CD4-positive, alpha-beta T cell treated with Interleukin-4 for 1 hour (primary cell): ENCODE measurements at places on chromosomes 3 and 15.

DNA sequence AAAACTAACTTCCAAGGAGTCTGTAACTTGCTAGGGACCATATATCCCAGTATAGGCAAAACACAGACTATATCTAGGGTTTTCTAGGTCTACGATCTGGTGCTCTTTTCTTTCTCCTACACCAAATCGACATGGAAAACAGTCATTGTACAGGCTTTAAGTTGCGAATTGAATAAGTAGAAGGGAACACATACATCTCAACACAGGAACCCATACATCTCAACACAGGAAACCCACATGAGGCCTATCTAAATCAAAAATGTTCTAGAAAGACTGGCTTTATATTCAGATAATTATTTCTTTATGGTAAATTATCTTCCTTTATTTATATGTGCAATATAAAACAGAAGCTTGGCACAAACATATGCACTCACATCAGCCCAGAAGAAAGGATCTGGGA, 126.6 kb downstream of the ADAM10 start:
- DNase-seq: no peak

DNA sequence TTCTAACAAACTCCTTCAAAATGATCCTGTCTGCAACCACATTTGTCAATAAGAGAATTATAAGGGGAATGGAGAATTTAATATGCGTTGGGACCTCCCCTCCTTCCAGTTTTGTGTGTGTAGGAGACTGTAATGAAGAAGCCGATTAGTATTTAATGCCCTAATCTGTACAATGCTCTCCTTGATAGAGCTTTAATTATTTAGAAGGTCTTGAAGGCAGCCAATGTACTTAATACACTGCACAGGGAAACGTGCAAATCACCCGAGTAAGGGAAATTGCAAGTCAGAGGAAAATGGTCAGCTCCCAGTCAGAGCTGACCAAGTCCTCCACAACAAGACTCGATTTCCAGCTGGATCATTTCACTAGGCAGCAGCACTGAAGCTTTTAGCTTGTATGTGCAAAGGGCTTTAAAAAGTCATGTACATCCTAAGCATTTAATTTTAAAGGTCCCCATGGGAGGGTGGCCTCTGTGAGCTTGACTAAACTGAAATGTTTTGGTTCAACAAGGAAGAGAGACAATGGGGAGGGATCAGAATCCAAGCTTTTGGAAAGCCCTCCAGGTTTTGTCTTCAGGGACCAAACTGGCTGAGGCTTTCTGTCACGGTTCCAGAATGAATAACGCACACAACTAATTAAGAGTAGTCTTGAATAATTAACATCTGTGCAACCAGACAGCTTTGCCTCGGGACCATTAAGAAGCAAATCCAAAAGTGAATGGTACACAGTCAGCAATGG, 159.8 kb upstream of the MITF start:
- DNase-seq: no peak

GRCh38 chr3:53169045-53169831, 8.2 kb downstream of the PRKCD start:
- no peak for DNase-seq

GRCh38 chr3:120047686-120048085, 46.6 kb downstream of the GSK3B start:
- no peak for DNase-seq

- no peak for DNase-seq
Observed at GRCh38 chr15:66496951-66497501, 536 bp downstream of the SNAPC5 start.

DNA sequence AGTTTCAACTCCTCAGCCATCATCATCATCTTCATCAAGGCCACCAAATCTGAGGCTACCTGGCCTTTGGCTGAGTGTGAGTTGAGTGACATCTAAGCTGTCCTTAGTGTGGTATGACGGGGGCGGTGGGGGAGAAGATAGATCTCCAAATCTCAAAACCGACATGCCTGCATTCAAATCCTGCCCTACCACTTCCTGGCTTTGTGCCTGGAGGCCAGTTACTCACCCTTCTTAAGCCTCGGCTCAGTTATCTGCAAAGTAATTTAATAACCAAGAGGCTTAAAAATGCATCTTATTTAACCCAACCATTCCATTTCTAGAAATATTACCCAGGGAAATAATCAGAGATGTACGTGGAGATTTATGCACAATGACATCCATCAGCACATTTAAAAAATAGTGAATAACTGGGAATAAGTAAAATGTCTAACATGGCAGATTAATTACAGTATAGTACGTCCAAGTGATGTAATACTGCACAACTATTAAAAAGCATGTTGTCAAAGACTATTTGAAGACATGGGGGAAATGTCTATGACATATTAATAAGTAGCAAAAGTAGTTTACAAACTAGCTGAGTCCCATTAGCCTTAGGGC, 167.4 kb downstream of the NTRK3 start:
- DNase-seq: no peak

GRCh38 chr3:147304756-147305155, 101.6 kb downstream of the ZIC4 start:
- DNase-seq: no peak

DNA sequence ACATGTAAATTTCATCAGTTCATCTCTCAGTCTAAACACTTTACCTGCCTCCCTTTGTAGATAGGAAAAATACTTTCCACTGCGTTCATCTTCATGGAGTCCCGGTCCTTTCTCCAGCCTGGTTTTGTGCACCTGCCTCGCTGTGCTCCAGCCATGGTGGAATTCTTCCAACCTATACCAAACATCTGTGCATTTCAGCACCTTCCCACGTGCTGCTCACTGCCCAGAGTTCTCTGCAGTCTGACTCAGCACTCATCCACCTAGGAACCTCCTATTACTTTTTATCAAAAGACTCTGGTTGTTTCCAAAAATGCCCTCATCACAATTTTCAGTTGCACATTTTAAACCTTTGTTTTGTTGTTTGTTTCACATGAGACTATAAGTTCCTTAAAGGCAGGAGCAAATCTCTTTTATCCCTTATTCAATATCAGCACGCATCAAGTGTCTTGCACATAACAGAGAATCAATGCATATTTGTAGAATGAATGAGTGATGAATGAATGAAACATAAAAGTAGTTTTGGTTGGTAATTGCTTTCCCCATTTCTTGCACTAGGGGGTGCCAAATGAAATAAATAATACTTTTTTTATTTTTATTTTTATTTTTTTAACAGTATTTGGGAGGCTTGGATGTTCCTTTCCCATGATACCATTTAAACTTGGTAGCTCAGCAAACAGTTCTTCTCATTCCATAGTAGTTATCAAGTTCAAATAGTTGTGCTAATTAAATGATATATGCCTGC, 30.2 kb upstream of the ADAMTS9 start:
- no peak for DNase-seq

- DNase-seq: no peak
Observed at GRCh38 chr3:12817343-12817710, 20.8 kb downstream of the CAND2 start.

DNA sequence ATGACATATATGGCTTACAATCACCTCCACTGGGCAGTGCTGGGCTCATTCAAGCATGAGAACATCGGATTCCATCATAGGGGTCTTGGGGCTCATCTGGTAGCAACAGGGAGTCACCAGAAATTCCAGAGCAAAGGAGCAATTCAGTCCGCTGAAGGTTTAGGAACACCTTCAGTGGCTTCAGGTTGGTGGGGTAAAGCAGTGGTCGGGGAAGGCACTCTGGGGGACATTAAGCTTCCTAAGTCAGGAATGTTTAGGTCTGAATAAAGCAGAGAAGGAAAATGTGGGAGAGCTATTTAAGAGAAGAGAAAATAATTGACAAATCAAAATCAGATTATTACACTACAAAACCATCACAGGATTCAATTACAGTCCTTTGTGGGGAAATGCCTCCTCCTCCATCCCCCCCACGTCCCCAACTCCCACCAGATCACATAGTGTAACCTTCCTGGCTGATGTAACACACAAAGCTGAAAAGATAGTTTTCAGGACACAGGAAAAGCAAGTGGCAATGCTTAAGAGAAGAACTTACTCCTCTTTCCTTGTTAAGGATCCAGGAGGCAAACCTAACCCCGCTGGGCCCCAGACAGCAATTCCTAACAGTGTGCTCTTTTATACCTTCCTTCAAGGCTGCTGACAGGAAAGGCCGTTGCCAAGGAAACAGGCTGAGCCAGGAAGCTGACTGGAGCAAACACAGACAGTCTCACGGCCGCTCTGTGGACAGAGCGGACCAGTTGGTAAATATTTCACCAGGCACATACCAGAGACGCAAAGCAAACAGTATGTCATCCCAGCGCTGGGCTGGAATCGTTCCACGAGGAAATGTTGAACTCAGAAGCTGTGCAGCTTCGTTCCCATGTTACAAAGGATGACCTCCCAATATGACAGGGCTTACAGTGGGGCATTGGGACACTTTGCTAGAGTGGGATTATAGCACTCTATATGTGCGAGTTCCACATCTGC, 57.5 kb upstream of the LMCD1 start:
- no peak for DNase-seq

DNA sequence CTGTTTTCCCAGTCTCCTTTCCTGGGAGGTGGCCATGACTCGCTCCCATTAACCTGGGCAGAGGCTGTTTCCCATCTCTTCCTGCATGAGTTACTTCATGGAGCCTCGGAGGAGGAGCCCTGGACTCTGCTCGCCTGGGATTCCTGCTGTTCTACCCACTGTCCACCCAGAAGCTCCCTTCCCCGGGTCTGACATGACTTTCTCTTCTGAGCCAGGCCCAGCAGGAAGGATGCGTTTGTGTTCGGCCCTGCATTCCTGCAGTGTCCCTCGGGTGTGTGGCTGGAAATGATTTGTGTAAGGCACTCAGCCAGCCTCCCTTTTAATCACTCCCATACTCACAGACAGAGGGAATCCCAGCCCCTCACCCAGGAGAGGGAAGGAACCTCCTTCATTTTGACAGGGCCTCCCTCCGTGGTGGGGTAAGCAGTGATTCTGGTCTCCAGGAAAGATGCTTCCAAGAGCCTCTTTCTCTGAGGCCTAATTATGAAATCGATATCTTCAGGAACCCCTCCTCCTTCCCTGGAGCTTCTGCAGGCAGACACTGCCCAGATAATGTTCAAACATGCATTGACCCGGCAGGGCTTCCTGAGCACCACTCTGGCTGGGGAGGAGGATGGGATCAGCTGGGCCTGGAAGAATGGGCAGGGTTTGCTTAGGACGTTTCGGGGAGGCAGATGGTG, 41.6 kb upstream of the DLG1 start:
- no peak for DNase-seq

DNA sequence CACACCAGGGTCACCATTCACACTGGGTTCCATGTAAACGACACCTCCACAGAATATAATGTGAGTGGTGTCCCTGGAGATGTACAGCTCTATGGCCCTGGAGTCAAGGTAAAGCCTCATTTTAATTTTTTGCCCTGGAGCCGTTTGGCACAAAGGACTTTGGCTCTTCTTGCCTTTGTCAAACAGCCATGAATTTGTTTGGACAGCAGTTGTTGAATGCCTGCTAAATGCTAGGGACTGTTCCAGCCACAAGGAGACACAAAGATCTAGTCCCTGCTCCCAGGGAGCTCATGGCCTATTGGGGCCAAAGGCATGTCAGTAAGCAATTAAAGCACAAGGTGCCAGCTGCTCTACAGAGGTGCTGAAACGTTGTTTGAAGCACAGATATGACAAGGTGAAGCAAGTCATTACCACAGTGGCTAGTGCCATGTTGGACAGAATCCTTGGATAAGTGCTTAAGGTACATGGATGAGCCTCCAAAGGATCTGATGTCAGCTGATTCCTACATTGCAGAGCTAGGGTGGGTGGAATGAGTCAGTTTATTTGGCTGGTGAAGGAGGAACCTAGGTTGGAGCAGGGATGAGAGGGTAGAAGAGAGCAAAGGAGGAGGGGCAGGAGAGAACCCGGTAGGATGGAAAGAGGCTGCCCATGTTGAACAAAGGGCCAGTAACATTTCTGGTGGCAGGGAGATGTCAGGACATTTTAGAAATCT, 171.9 kb upstream of the CTDSPL start:
- DNase-seq: no peak

- no peak for DNase-seq
Observed at GRCh38 chr3:186318135-186318534, 43.9 kb downstream of the DGKG start.

GRCh38 chr3:134211797-134212196, 38.9 kb downstream of the RYK start:
- no peak for DNase-seq

DNA sequence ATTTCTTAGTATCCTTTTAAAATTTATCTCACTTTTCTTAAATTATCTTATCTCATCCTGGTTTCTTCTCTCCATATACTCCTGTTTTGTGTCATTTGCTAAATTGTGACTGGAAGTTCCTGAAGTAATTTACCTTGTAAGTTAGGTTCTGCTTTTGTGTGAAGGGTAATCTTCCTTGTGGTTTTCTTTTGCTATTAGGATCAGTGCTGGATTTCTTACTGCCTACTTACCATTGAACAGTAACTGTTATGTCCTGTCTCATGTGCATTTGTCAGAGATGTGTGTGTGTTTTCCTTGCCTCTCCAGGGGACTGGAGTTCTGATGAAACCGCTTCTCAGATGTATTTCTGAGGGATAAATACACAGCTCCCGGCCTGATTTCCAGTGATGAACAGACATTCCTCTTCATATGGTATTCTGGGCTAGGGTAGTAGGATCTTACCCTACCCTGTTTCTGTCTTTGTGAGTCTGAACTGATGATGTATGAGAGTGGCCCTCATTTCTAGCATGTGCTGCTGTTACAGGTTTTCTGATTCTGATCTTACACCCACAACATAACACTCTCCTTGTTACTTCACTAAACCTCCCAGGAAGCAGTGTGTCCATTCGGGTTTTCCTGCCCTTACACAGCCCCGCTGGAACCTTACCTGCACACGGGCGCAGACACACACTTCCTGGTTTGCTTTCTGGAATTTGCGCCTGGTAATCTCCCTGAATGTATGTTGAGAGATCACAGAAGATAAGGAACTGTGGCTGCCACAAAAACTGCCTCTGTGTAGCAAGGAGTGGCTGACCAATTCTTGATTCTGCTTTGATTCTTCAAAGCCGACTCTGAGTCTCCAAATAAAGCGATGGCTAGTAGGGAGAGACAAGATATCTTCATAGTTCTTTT, 14.7 kb downstream of the PAK2 start:
- no peak for DNase-seq

GRCh38 chr3:114206342-114206741, 27.5 kb upstream of the DRD3 start:
- DNase-seq: no peak

- no peak for DNase-seq
Observed at GRCh38 chr3:189094539-189094938, 77.2 kb upstream of the TPRG1 start.

DNA sequence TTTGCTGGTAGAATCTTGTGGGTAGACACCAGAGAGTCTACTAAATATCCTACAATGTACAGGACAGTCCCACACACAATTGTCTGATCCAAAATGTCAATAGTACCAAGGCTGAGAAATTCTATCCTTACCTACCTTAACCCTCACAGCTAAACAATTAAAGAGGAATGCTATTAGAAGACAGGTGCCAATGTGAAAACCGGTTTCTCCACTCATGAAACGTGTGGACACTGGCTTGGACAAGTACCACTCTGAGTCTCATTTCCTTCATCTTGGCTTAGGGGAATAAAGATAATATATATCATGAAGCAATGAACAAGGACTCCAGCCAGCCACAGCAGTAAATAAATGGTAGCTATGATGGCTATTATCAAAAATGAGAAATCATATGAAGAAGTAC, 90.2 kb downstream of the RFTN1 start:
- DNase-seq: no peak
